ENCODE measurements at places on chromosomes 7 and 10. TPM values are rescaled to one million over a fixed set of nuclear protein-coding genes. Genes with fewer than 3 reads are reported as not detected.

DNA sequence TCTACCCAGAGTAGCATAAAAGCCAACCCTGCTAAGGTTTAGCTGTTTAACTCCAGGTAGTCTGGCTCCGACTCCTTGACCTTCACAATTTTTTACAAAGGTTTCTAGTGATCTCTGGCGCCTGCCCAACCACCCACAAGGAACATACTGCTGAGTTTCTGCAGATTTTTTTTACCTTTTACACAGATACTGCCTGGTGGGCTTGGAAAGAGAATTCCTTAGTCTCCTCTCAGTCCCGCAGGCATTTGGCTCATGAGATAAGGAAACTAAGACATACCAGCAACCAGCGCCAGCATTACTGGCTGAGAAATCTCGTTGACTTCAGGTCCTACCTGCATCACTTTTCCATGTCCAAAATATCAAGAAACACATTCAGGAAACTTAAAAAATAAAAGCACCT is 51.1 kb upstream of the LYZL1 start:
- no peak for DNase-seq

DNA sequence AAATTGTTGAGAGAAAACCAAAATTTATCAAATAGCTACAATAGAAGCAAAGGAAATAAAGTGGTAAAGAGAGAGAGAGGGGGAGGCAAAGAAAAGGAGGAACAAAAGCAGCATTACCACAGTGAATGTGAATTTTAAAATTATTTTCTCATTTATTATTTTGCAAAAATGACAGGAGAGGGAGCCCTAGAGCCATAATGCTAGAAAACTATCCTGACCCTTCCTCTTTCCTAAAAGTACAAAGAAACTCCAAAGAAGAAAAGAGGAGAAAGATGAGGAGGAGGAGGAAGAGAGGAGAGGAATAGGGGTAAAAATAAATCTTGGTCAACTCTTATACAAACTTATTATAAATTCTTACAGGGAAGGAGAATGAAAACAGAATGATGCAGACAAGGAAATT is 921.5 kb downstream of the NRG3 start:
- DNase-seq = no peak

The GIMAP4 gene
- total RNA-seq = 22.3 TPM

DNA sequence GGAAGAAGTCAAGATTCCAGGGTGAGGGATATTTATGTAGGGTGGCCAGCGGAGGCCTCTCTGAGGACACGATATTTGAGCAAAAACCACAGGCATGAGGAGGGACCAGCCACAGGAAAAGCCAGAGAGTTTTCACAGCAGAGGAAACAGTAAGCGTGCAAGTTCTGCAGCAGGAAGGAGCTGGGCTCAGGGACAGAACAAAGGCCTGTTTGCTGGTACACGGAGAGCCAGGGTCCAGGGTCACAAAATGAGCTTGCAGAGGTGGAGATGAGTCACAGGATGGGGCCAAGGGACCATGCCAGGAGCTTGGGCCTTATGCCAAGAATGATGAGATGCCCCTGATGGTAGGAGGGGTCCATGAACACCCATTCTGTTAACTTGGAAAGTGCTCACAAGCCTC is 283.5 kb downstream of the PLXNA4 start:
- DNase-seq = no peak

DNA sequence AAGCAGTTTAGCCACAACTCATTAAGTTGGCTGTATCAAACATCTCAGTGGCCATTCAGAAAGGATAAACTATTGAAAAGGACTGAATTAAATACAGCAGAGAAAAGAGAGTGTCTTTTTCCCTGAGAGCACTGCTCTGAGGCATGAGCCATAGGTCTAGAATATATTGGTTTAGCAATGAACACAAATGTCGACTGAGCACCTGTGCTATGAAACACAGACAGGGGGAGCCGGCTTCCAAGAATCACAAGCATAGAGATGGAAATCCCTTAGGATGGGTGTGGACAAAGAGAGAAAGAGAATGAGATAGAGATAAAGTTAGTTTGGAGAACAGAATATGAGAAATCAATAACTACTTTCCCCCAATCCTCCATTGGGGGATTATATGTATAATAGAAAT is 54.8 kb downstream of the DGKI start:
- DNase-seq = no peak

The PHKG1 gene
- total RNA-seq = 27.3 TPM

The NODAL gene
- total RNA-seq = not detected

The PDE1C gene
- 47.8 TPM for total RNA-seq

DNA sequence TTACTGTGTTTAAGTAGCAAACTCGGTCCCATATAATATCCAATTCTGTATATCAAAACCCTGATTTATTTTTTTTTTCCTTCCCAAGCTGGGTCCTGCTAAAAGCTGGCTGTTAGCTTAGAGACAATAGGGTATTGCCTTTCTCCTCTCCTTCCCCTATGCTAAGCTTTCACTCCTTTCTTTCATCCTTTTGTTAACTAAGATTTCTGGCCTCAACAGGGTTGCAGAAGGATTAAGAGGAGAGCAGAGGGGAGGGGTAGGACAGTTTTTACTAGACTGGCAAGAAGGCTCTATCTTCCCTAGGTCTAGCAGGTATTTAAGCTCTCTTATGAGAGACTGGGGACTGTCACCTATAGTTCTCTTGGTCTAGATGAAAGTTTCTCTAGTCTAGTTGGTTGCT is 229.2 kb downstream of the KCND2 start:
- DNase-seq = no peak

- DNase-seq = no peak
Observed at GRCh38 chr10:92801978-92802872, 46.1 kb upstream of the EXOC6 start.

DNA sequence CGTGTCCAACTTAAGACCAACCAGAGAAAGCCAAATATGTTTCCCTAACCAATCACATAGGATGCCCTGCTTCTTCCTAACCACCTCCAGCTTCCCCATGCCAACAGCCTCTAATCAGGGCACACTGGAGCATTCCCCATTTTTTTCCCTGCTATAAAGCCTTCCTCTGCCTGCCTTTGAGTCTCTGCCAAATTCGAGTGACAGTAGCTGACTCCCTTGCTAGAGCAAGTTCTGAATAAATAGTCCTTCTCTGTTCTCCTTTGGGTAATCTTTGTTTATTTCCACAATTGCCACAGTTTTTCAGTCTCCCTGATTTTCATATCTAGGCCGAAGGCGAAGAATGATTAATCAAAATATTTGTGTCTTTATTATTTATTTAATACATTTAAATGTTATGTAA is 96.7 kb downstream of the ANLN start:
- DNase-seq = no peak

DNA sequence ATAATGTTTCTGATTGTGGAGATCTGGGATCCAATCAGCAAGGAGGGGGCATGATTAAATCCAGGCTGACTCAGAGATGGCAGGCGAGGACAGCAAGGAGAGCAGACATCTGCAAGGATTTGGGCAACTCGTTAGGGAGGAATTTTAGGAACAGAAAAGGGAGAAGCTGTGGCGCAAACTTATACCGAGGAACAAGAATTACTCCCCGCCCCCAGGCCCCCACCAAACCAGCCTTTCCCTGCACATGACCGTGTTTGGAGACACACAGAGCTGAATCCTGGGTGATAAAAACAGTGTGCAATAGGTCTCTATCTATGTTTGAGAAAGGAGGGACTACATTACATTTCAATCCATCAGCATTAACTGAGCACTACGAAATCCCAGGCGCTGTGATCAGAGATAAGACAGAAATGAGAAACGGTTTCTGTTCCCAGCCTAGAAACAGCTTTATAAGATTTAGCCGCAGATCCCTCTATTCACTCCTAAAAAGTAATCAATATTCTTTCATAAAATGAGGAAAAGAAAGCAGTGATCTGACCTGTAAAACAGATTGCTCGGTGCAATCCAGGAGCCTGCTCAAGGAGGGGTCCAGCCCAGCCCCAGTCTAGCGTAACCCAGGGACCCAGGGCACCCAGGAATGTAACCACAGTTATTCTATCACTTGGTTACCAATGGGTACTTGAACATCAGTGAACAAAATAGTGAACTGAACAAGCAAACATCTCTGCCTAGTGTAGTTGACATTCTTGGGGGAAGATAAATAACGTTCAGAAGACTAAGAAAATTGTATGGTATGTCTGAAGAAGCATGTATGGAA is 37.2 kb upstream of the RAPGEF5 start:
- no peak for DNase-seq

DNA sequence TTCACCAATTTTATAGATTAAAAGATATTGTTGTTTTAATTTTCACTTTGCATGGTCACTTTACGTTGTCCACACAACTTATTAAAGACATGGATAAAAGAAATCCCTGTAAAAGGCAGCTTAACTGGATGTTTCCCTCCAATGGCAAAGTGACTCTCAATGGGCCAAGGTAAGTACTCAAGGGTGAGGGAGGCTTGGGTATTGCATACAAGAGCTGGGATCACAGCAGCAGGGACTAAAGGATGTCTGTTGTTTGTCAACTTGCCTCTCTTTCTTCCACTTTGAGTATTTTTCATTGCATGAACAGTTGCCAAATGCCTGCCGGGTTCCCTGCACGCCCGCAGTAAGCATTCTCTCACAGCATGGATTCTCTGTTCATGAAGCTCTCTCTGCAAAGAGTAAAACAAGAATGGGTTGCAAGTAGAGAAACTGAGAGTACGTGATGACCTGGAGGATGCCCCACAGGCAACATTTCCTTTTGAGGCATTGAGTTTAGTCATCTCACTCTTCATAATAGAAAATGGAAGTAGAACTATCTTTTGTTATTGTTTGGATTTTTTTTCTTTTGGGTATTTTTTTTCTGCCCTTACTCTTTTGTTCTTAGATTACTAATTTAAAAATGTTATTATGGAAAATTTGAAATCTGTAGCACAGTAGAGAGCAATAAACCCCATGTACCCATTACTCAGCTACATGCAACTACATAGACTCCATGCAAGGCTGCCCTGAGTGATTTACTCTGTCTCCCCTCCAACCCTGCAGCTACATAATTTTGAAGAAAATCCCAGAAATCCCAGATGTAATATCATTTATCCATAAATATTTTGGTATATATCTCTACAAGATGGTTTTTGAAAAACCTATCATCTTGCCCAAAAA is 26.3 kb downstream of the GPR141 start:
- no peak for DNase-seq
